ENCODE measurements at places on chromosomes 16 and 17.

GRCh38 chr16:21620592-21620991 is 21.2 kb downstream of the METTL9 start:
- peaks cover 56% of the 10 kb centered on the region for H3K36me3 ChIP-seq
- H3K27me3 ChIP-seq: no peaks in the 10 kb centered on the region
- H3K4me1 ChIP-seq: peaks cover 74% of the 10 kb centered on the region

DNA sequence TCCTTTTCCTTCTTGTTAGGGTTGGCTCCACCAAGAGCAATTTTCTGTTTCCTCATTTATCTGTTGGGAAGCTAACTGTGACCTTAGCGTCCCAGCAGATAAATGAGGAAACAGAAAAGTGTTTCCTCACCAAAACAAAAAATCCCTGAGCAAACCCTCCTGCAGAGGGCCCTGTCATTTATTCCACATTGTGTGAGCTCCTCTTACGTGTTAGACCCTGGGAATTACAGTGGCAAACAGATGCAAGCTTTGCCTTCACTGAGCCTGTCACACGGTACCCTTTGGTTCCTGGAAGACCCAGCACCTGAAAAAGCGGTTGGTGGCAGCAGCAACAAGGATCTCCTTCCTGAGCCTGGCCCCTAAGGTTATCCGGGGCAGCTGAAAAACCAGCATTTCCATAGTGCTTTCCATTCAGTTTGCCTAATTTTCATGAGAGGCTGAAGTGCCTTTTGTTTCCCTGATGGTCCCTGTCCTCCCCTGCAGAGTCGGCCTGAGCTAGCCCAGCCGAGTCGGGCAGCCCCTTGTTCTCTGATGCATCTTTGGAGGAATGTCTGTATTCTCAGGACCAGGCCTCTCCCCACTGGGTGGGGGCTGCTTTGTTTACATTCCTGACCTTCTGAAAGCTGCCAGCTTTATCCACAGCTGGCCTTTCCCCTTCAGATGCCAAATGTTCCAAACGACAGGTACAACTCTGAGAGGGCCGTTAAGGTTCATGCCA is 34.7 kb downstream of the YPEL2 start:
- peaks cover 63% of the 10 kb centered on the region for H3K4me1 ChIP-seq
- H3K36me3 ChIP-seq: peaks cover 12% of the 10 kb centered on the region
- no peak overlapping the region for H3K27ac ChIP-seq
- no peak overlapping the region for H3K4me3 ChIP-seq
- H3K27me3 ChIP-seq: no peaks in the 10 kb centered on the region
- DNase-seq: no peak

DNA sequence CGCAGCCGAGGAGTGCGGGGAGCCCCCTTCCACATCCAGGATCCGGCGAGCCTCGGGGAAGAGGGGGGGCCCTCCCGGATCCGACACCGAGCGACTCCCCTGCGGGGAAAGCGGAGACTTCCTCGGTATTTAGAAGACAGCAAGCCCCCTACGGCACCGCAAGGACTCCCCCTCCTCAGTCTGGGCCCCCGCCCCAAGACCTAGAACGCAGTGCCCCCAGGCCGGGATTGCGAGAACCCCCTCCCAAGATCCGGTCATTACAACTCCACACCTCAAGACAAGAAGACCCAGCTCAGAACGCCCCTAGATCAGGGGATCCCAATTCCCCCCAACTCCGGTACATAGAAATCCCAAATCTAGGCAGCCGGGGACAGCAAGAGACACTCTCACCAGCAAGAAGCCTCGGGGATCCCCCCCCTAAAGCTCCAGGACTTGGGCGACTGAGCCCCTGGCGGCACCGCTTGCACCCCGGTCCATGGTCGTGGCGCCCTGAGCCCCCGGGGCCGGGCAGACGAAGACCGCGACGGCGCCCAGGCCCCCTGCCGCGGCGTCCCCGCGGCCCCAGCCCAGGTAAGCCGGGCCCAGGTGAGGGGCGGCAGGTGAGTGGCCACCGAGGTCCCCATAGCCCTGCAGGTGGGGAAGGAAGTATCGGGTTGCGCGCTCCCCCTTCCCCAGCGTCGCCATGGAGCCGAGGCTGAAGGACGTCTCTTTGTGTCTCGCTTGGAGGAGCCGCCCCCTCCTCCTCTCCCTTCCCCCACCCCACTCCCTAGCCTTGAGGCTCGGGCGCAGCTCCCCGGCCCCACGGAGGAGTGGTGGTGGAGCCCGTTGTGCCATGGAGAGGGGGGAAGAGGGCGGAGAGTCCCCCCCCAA is 641 bp downstream of the SBK1 start:
- H3K4me3 ChIP-seq: peak overlapping the region; percentile 78
- peaks cover 10% of the 10 kb centered on the region for H3K36me3 ChIP-seq
- H3K27ac ChIP-seq: peak overlapping the region; percentile 62
- H3K27me3 ChIP-seq: peaks cover 21% of the 10 kb centered on the region
- peaks cover 69% of the 10 kb centered on the region for H3K4me1 ChIP-seq
- no peak for DNase-seq

GRCh38 chr16:69219279-69219678 is 32.3 kb downstream of the SNTB2 start:
- H3K36me3 ChIP-seq: no peaks in the 10 kb centered on the region
- peaks cover 2% of the 10 kb centered on the region for H3K4me1 ChIP-seq
- DNase-seq: no peak
- H3K4me3 ChIP-seq: no peak overlapping the region

GRCh38 chr16:82580298-82580890 is 46.4 kb upstream of the CDH13 start:
- H3K4me1 ChIP-seq: no peaks in the 10 kb centered on the region
- H3K27me3 ChIP-seq: peaks cover 5% of the 10 kb centered on the region
- no peak for DNase-seq
- H3K36me3 ChIP-seq: no peaks in the 10 kb centered on the region
- no peak overlapping the region for H3K27ac ChIP-seq
- no peak overlapping the region for H3K4me3 ChIP-seq

Measured in activated CD4-positive, alpha-beta memory T cell treated with anti-CD3 and anti-CD28 coated beads, Interleukin-2, amount 10 ng/mL, durations not matched to agents 7 days and 5 days (primary cell).